Thoracic aorta endothelial cell (primary cell): ENCODE measurements at places on chromosomes 7 and 10. TPM values are rescaled to one million over a fixed set of nuclear protein-coding genes. Genes with fewer than 3 reads are reported as not detected.

The SNX8 gene
- total RNA-seq, result 7.3 and 10.8 TPM in 2 replicates

The LANCL2 gene
- 16.5 and 27.7 TPM in 2 replicates for total RNA-seq

The GLI3 gene
- total RNA-seq, result 4.9 and 7.7 TPM in 2 replicates

The IDI2 gene
- not detected in 2 replicates for total RNA-seq

The OR2A5 gene
- not detected in 2 replicates for total RNA-seq

The MOGAT3 gene
- total RNA-seq, result not detected in 2 replicates

The TYW1B gene
- 2.0 and 2.4 TPM in 2 replicates for total RNA-seq

The MMP21 gene
- total RNA-seq, result 0.13 TPM in 1 of 2 replicates, not detected in the other

The SPACDR gene
- 1.7 and 1.9 TPM in 2 replicates for total RNA-seq

The MGMT gene
- total RNA-seq, result 1.5 and 8.5 TPM in 2 replicates

The NRF1 gene
- 14.6 and 17.4 TPM in 2 replicates for total RNA-seq

The GNGT1 gene
- total RNA-seq, result not detected in 2 replicates

The TRIM73 gene
- 0.43 and 0.66 TPM in 2 replicates for total RNA-seq

The NODAL gene
- total RNA-seq, result not detected in 2 replicates

The STAMBPL1 gene
- total RNA-seq, result 1.9 and 6.5 TPM in 2 replicates

The BLVRA gene
- 31.0 and 33.2 TPM in 2 replicates for total RNA-seq

The FEZF1 gene
- not detected in 2 replicates for total RNA-seq

The STOX1 gene
- total RNA-seq, result under 0.01 and 0.14 TPM in 2 replicates

The FAM237B gene
- not detected in 2 replicates for total RNA-seq

The SPDYE2B gene
- not detected in 2 replicates for total RNA-seq
